ENCODE measurements at places on chromosomes 1 and 21.

GRCh38 chr1:92748138-92748537 lies 36.8 kb downstream of the EVI5 start:
- DNase-seq, result no peak

GRCh38 chr1:176033881-176034280 lies 173.2 kb downstream of the COP1 start:
- DNase-seq, result no peak

- DNase-seq, result no peak
Measured at GRCh38 chr1:177975588-177976495, 6.0 kb upstream of the SEC16B start.

- DNase-seq, result no peak
Measured at GRCh38 chr1:30742300-30742962, 15.1 kb downstream of the LAPTM5 start.

GRCh38 chr1:41641475-41641814 lies 157.0 kb upstream of the EDN2 start:
- DNase-seq, result no peak

DNA sequence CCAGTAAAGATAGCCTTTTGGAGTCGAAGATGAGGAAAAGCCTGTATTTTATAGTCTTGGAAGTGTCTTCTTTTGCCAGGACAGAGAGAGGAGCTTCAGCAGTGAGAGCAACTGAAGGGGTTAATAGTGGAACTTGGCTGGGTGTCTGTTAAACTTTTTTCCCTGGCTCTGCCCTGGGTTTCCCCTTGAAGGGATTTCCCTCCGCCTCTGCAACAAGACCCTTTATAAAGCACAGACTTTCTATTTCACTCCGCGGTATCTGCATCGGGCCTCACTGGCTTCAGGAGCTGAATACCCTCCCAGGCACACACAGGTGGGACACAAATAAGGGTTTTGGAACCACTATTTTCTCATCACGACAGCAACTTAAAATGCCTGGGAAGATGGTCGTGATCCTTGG lies at the start of gene VCAM1:
Gene VCAM1 (plus strand): TSS at position 253 of the 400 bp plus-strand sequence. CDS start 119 bp downstream, at position 372.
- no peak for DNase-seq

GRCh38 chr1:27292106-27292505 lies 29.9 kb upstream of the TMEM222 start:
- DNase-seq, result no peak

DNA sequence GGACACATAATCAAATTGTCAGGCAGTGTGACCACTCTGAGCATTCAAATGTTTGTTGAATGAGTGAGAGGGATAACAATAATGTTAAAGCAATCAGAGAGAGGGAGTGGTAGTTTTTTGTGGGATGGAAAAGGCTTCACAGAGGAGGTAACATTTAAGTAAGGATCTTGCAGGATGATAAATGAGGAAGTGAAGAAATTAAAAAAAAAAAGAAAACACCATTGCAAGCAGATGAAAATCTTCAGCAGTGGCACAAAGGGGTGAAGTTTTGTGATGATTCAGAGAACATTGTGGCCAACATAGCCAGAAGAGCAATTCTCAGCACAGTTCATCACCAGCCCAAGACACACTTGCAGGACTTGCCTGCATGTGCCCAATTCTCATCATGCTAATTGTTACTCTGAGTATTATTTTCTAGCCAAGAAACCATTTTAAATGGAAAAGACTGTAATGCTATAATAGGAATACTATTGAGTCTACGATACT lies 35.0 kb downstream of the OVGP1 start:
- DNase-seq, result no peak

Measured in COR-L47 (cell line).